ENCODE measurements at places on chromosomes 6 and 20.

- no peak for DNase-seq
These were observed 3.3 kb upstream of the ZNF337 start for GRCh38 chr20:25699914-25700313.

DNA sequence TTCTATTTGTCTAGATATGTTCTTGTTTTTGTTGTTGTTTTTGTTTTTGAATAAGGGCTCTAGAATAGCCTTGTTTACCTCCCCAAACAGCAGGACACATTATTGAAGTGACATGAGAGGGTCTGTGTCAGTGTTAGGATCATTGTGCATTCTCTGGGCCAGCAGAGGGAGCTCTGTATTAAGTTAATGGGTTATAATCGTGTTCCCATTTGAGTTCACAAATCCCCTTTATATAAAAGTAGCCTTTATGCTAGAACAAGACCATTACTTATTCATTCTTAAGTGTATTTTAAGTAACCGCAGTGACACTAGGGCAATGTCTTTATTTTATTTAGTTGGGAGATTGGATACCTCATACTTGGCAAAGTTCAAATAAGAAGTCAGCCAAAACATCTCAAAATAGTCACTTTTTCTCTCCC lies 44.8 kb downstream of the STK4 start:
- peak; percentile 56 for DNase-seq

GRCh38 chr6:25326960-25327359 lies 47.8 kb downstream of the CARMIL1 start:
- no peak for DNase-seq

GRCh38 chr20:56433880-56434255 lies 21.8 kb downstream of the CASS4 start:
- no peak for DNase-seq

Data from hippocampal formation (tissue), 2 donors.